ENCODE measurements at places on chromosomes 7 and 10.

- DNase-seq, result no peak
Measured at GRCh38 chr7:20513341-20513740, 102.1 kb upstream of the ABCB5 start.

- peak; percentile 72 for DNase-seq
Measured at GRCh38 chr7:43591558-43592180, 8.8 kb downstream of the STK17A start.

GRCh38 chr7:80369321-80369720, 142.5 kb downstream of the GNAT3 start:
- no peak for DNase-seq

- no peak for DNase-seq
Measured at GRCh38 chr10:48990226-48990625, 50.6 kb upstream of the LRRC18 start.

DNA sequence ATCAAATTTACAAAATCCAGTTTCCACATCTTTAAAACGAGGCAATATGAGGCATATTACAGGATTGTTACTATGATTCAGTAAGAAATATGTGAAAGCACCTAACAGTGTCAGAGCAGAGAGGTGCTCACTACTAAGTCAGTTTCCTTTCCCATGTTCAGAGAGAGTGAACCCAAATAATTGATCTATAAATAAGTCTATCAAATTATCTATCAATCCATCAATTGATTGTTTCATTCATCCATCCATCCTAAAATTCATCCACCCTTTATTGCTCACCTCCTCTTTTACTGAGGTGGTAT, 340.8 kb downstream of the SUGCT start:
- no peak for DNase-seq

DNA sequence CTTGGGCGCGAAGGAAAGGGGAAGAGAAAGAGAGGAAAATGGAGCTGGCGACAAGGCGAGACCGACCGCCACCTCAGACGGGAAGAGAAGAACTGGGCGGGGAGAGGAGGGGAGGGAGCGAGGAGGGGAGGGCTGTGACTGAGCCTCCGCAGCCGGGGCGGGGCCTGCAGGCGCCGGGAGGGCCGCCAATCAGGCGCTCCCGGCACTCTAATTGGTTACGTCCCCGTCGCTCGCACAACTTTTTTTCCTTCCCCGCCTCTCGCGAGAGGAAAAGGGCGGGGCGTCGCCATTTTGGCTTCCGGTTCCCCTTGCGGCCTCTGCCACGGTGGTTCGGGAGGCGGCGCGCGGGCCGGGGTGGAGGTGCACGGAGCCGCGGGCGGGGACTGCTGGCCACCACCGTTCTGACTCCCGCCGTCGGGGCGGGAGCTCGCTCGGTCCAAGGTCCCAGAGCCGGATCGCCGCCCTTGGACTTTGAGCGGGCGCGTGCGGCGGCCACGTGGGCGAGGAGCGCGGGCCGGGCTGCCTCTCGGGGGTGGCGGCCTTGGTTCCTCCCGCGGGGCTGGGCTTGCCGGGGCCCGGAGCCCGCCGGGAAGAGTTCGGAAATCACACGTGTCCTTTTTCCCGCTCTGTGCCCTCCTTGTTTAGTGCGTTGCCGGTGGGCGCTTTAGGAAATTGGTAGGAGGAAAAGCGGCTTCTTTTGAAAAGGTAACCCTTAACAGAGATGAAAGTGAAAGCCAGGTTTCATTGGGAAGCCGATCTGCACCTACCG, at the start of gene GDI2:
GDI2 (minus strand) TSS at position 94 of the 769 bp plus-strand sequence. CDS start 176 bp downstream, outside the sequence.
- DNase-seq, result peak; percentile 98

DNA sequence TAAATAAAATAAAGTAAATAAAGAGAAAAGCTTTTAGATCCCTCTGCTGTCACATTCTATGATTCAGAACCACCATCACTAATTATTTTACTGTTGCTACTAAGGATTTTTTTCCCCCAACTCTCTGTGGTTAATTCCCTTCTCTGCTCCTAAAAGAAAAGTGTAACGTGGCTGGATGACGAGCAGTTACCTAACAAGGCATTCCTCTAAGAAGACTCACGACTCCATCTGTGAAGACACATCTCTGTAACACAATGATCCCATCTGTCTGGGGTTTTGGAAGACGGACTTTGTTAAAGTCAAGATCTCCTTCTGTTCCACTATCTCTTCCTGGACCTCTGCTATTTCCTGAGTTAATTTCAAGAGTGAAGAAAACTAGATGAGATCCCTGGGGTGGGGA, 179.9 kb downstream of the SFMBT2 start:
- no peak for DNase-seq

GRCh38 chr7:116805100-116805544, 57.3 kb upstream of the CAPZA2 start:
- DNase-seq, result no peak

GRCh38 chr7:79770063-79770462, 316.6 kb upstream of the MAGI2 start:
- no peak for DNase-seq

GRCh38 chr7:138741453-138741735, 40.2 kb upstream of the SVOPL start:
- DNase-seq, result no peak

GRCh38 chr7:15556339-15557105, 5.3 kb downstream of the AGMO start:
- DNase-seq, result no peak

DNA sequence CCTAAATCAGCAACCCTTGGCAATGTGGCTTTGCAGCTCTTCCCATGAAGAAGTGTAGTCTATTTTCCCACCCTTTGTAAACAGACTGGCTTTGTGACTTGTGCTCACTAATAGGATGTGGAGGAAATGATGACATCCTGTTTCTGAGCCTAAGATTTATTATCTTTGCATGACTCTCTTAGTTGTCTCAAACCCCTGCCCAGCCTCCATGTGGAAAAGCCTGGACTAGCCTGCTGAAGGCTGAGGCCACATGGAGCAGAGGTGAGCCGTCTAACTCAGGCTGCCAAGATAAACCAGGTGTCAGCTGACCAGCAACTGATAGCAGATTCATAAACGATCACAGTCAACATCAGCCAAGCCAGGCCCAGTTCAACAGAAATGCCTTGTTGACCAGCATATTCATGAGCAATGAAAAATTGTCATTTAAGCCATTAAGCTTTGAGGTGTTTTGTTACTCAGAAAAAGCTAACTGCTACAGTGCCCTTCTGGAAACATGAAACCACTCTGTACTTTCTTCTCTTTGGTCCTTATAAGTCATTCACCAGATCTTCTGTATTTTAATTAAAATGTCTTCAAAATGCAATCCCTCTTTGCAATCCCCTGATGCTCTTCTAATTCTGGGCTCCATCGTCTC, 586.3 kb upstream of the ANKRD30A start:
- DNase-seq, result peak; percentile 21

- DNase-seq, result no peak
Measured at GRCh38 chr7:37399876-37400421, 48.7 kb downstream of the ELMO1 start.

All from RWPE1 (cell line).